Activated CD4-positive, alpha-beta T cell treated with anti-CD3 and anti-CD28 coated beads, Interleukin-2, amount 10 ng/mL, durations not matched to agents 24 days and 14 days (primary cell): ENCODE measurements at places on chromosomes 5 and 9. TPM values are rescaled to one million over a fixed set of nuclear protein-coding genes. Genes with fewer than 3 reads are reported as not detected.

SPAAR gene
- not detected in 2 replicates for total RNA-seq

SNCB gene
- not detected in 2 replicates for total RNA-seq

CBY3 gene
- 0.45 and 0.63 TPM in 2 replicates for total RNA-seq

EQTN gene
- not detected in 2 replicates for total RNA-seq

GCNT1 gene
- total RNA-seq = 7.0 and 9.8 TPM in 2 replicates

LCN1 gene
- not detected in 2 replicates for total RNA-seq

PRDM9 gene
- total RNA-seq = not detected in 2 replicates

PGM5 gene
- total RNA-seq = not detected in 2 replicates

DNA sequence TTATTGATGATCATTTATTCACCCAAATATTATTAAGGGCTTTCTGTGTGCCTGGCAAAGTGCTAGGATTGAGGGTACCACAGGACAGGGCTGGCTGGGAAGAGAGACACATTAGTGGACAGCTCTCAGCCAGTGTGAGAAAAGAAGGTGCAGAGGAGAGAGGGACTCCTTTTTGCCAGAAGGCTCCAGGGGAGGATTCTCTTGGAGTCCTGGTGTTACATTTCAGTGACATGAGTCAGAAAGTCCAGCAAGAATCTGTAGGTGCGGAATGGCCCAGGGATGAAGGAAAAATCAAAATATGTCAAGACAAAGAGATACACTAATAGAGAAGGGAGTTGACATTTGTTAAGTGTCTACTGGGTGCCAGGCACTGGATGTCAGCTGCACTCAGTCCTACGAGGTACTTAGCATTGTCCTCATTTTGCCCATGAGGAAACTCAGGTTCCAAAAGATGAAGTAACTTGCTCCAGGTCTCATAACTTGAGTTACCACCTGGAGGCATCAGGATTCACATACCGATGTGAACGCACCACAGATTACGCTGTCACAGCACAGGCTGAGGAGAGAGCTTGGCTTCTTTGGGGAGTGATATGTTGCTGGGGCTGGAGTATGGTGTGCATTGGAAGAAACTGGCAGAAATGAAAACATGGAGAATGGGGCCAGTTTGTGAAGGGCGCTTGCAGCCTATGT, 60.5 kb downstream of the RASGRF2 start:
- no peak for DNase-seq

- DNase-seq = no peak
Measured at GRCh38 chr5:17224858-17225511, 7.6 kb downstream of the BASP1 start.

GRCh38 chr5:111779922-111780292, 22.9 kb upstream of the NREP start:
- DNase-seq = no peak

GRCh38 chr5:54309691-54310432, 511 bp downstream of the ARL15 start:
- DNase-seq = no peak

GRCh38 chr9:133696071-133696472, 42.1 kb downstream of the SARDH start:
- no peak for DNase-seq

GRCh38 chr5:181111010-181111409, 20.0 kb downstream of the OR2V1 start:
- no peak for DNase-seq

- no peak for DNase-seq
Measured at GRCh38 chr9:1528456-1528855, 478.3 kb downstream of the DMRT2 start.

- no peak for DNase-seq
Measured at GRCh38 chr5:72308853-72309191, 11.2 kb downstream of the MRPS27 start.

- DNase-seq = peak; percentile 54
Measured at GRCh38 chr5:10348258-10348657, 5.2 kb upstream of the MARCHF6 start.

DNA sequence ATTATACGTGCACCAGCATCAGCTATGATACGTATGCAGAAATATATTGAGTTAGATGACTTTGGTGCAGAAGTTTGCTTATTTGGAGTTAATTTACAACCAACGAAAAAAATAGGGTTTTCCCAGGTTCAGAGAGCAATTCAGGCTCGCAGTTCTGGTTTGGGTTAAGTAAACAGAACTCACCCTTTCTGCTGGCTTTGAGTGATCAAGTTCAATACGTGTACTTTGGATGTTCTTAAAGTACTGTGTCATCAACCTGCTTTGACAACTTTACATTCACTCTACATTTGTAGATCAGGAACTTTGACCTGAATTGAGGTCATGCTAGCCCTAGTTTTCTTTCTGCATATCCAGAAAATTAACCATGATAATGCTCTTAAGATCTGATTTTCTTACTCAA, 40.7 kb downstream of the ACOT12 start:
- no peak for DNase-seq

DNA sequence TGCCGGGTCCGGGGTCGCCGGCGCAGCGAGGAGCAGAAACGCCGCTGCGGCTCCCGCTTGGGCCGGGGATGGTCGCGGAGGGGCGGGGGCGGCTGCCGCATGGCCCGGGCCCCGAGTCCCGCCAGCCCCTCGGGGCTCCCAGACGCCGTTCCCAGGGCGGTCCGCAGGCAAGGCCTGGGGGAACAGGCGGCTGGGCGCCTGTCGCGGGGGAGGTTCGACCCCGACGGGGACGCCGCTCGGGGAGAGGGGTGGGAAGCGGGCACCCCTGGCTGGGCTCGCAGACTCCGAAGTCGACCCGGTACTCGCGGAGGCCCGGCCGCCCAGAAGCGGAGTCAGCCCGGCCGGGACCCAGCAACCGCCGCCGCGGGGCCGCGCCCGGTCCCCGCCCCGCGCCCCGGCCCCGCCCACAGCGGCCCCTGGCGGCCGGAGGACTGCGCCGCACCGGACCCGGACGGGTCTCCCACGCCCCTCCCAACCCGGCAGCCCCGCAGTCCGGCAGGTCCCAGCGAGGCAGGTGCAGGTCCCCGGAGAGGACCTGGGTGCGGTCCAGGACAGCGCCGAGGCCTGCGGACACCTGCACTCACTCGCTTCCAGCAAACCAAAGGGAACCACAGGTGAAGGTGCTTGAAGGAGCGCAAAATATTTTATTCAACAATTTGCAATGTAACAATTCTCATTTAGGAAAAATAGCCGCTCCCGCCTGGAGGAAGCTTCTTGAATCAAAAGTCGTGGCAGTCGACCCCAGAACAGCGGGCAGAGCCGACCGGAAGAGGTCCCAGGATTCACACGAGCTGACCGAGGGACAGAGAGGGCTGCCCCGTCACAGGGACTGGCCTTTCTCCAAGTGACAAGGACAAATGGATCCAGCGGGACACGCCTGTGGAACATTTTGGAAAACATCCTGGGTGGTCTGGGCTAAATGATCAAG, at the start of gene INPP5E:
TSS of gene INPP5E (minus strand) at position 365 of the 928 bp plus-strand sequence. CDS start 426 bp downstream, outside the sequence.
- peak; percentile 98 for DNase-seq

DNA sequence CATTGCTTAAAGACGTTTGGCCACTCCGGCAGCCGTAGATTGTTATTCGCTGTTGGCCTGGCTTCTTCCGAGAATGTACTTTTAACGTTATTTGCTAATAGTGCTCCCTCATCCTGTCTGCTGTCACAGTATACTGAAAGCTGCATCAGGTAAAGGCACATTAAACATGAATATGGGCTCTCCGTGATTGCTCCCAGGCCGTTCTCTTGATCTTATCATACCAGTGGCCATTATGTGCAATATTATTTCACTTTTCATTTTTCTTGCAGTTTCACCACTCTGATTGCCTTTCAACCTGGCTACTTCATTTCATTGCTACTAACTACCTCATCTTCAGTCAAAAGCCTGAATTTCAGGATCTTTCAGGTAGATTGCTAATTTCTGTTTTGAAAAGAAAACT, 34.0 kb downstream of the GLRX start:
- no peak for DNase-seq

DNA sequence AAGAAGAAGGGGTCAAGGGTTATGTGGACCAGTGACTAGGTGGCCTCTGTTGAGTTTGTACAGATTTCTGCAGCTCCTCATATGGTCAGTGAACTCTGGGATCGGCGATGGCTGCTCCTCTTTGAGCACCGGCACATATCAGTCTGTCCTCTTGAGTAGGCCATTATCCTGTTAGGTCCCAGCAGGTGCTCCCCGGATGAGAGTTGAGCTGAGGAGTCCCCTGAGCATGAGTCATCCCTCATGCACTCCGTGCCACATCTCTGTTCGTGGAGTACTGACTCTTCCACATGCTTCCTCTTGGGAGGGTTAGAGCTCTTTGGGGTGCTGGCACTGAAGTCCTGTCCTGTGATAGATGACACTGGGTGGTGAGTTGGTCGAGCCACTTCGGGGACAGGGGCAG, 143.7 kb downstream of the PTTG1 start:
- DNase-seq = no peak

DNA sequence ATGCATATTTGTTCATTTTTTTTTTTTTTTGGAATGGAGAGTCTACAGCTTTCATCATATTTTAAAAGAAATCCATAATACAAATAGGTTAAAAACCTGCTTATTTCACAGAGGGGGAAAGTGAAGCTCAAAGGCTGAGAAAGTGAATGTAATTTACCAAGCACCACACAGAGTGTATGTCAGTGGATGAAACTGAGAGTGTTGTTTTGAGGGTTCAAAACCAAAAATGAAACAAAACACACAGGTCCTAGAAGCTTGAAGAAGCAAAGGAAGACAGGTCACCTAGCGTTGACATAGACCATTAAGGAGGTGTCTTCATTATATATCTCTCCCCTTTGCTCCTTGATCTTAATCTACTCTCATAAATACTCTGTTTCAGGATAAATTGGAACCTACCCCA, 7.5 kb downstream of the NMUR2 start:
- DNase-seq = no peak

- no peak for DNase-seq
Measured at GRCh38 chr5:179326122-179326927, 18.9 kb downstream of the ADAMTS2 start.

DNA sequence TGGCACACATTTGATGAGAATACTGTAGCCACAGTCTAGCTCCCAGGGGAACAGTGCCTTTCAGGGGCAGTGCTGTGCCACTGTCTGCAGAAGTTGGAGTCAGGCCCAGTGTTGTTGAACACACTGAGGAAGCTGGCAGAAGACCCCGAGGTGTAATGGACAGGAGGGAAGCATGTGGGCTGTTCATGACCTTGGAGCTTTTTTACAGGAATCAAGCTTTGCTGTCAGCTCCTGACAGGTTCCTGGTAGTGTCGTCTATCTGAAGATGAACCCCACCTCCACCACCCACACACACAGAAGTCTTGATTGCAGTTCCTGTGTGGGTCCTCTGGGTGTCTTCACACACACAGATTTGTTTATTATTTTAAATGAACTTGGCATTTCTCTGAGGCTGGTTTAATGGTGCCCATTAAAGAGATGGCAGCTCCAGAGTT, 40.3 kb upstream of the TNFAIP8 start:
- DNase-seq = peak; percentile 86

DNA sequence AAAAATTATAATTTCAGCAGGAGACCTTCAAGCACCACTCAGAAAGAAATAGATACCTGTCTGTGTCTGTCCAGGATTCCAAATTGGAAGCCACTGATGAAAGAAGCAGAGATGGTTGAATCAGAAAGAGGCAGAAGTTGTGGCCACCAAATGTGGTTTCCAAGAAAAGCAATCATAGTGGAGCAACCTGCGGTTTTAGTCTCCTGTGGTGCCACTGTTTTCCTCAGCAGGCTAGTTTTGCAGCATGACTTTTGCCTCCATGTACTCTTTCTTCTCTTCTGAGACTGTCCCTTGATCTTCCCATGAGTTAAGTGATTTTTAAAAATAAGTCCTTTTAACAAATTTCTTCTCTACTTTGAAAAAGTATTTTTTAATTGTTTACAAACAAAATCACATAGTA, 535.8 kb downstream of the CYLC2 start:
- no peak for DNase-seq

DNA sequence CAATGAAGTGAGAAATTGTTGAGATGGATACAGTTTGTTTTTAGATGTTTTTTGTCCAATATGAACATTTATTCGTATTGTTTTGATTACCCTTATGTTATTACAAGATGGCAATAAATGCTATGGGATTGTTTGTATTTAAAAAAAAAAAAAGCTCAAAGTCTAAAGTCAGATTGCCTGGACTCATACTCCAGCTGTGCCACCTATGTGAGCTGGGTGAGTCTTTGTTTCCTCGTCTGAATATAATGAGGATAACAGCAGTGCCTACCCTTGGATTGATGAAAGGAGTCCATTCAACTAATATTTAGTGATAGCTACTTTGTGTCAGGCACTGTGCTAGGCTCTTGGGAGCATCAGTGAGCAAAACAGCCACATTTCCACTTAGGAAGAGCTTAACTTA, 14.6 kb upstream of the CCNJL start:
- no peak for DNase-seq
